ENCODE measurements at places on chromosomes 12 and 14.

GRCh38 chr14:59274991-59275391 is 86.5 kb downstream of the DAAM1 start:
- DNase-seq = no peak

DNA sequence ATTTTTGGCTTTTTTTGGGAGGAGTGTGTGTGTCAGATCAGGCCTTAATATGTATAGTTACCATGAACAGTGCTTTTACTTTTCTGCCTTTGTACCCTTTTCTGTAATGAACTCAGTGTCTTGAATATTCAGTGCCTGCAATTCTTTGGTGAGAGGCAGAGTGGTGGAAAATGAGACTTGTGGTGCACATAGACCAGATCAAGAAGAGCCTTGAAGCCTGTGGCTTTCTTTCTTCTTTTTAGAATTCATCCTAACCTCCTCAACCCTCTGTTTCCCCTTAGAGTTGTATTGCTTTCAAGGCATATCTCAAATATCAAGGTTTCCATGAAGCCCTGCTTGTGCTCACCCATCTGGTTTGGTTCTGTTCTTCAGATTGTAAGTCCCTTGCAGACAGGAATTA is 2.6 kb downstream of the YLPM1 start:
- no peak for DNase-seq

GRCh38 chr12:57044889-57045288 is 5.0 kb downstream of the MYO1A start:
- no peak for DNase-seq

GRCh38 chr14:76870166-76870565 is 44.0 kb downstream of the LRRC74A start:
- DNase-seq = no peak

DNA sequence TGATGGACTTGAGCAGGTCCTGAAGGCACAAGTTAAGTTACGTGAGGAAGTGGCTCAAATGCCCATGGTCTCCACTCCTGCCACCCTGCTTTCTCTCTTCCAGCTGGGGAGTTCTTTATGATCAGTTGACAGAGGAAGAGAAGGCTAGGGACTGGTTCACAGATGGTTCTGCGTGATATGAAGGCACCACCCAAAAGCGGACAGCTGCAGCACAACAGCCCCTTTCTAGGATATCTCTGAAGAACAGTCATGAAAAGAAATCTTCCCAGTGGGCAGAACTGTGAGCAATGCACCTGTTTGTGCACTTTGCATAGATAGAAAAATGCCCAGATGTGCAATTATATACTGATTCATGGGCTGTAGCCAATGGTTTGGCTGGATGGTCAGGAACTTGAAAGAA is 162.4 kb upstream of the FSCB start:
- DNase-seq = no peak

GRCh38 chr12:15648558-15648957 is 140.6 kb downstream of the EPS8 start:
- no peak for DNase-seq

Measured in left forelimb (tissue), 1 donor.